ENCODE measurements at places on chromosomes 1 and 21. TPM values are rescaled to one million over a fixed set of nuclear protein-coding genes. Genes with fewer than 3 reads are reported as not detected.

DNA sequence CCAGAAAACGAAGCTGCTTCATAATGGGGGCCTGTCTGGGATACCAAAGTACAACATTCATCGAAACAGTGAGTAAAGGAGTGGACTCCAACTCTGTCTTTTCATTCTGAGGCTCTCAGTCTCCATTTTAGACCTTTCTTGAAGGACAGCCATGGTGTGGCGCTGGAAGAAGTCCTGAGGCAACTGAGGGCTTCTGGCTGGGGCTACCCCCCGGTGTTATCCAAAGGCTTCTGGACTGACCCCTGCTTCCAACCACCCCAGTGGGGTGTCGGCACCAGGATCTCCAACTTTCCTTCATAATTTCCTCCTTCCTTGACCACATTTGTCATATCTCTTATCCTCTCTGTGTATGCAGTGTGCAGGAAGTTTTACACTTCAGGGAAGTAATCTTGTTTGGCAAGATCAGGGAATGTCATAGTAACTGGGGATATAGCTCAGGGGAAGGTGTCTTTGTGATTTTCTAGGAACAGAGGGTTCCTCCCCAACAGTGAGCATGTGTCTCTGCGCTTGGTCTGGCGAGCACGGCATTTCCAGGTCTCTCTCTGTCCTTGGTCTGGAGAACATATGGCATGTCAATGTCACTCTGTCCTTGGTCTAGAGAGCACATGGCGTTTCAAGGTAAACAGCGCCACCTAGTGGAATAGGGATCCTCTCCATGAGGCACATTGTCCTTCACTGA is 19.4 kb upstream of the BSDC1 start:
- DNase-seq, result peak; percentile 74

GRCh38 chr1:8914466-8914865 is 31.2 kb upstream of the CA6 start:
- DNase-seq, result no peak

DNA sequence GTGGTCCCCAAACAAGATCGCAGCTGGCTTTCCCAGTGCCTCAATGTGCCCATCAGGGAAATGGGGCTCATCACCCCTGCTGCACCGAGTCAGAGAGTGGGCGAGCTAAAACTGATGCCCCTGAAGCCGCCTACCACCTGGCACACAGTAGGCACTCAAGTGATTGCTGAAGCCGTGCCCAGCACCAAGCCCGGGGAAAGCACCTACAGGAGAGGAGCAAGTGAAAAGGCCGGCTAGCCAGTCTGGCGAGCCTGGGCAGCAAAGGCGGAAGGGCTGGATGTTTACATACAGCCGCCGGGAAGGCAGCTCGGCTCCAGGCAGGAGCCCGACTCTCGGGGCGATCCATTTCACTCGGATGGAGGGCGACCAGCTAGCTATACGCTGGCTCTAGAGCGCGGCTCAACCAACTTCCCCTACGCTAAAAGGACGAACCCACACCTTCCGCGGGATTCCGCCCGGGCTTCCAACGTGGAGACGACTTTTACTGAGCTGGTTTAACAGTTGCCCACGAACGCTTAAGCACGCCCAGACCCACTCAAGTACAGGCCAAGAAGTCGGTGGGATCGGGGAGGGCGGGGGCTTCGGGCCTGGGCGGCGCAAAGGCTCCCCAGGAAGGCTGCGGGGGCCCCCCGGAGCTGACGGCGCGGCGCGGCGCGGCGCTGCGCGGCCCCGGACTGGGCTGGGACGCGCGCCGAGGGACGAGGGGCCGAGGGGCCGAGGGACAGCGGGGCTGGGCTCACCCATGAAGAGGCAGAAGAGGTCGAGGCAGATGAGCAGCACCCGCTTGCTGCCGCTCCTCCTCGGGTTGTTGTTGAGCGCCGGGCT is 1.0 kb downstream of the PLPP3 start:
- peak; percentile 78 for DNase-seq

Gene DISP3
- total RNA-seq, result not detected

- peak; percentile 35 for DNase-seq
Measured at GRCh38 chr1:17874710-17875109, 119.6 kb downstream of the ACTL8 start.

Gene PDE9A
- 71.6 TPM for total RNA-seq

GRCh38 chr1:166017395-166017794 is 149.4 kb downstream of the FAM78B start:
- no peak for DNase-seq
